ENCODE measurements at places on chromosomes 6 and 20.
A peak's percentile ranks its signal among the peaks of the same experiment; 100 is the strongest.

GRCh38 chr20:36304786-36305495, 1.2 kb upstream of the DLGAP4 start:
- DNase-seq = no peak

GRCh38 chr20:31603822-31604566, 1.1 kb upstream of the ID1 start:
- peak; percentile 74 for DNase-seq

DNA sequence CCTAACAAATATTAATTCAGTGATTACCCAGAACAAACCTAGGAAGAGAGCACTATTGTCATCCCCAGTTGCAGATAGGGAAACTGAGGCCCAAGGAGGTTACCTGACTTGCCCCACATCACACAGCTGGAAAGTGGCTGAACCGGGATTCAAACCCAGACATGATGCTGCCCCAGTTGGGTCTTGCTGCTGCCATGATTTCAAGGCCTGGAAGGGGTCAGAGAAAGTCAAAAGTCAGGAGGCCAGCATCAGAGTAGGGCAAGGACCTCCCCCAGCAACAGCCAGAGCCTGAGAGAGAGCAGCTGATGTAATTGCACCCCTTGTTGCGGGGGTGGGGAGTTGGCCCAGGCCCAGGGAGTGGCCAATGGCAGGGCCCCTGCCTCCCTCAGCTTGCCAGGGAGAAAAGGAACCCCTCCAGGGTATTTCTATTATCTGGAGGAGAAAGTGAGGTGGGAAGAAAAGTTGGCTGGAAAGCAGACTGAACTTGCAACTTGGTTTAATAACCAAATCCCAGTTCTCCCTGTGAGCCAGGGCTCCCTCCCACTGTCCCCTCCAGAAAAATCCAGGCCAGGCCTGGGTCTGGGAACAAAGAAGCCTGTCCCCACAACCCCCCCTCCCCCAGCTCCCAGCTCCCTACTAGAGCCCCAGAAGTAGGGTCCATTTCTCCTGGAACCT, 83.6 kb downstream of the MRPL14 start:
- DNase-seq = no peak

DNA sequence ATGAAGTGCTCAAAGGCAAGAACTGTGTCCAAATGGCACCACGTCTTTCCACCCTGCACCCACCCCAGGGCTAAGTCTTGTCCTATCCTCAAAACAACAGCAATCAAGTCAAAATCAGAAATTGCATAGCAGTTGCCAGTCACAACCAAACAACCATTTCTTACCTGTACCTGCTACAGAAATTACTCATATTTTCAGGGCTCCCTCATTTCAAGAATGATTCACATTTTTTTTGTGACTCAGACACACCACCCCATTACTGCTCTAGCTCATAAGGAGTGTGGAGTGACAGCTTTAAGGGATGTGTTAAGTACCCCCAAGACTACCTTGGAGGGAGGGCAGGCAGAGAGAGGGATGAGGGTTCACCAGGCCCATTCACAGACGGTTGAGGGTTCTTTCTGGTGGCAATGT, 111.7 kb downstream of the TRERF1 start:
- no peak for DNase-seq

DNA sequence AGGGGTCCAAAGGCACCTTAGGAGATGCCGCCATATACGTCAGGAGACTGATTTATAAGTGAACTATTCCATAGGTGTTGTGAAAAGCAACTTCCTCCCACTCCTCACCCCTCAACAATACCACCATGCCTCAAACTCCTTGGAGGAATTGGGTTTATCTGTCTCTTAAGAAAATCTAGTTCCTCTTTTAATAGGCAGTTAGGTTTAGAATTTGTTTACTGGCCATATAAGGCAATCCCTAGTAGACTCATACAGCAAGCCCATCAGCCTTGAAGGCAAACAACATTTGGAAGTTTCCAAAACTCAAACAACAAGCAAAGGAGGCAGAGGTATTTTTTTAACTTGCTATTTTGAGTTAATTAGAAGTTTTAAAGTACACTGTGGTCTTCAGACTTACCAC, 66.1 kb downstream of the PRND start:
- DNase-seq = no peak

- DNase-seq = no peak
Measured at GRCh38 chr6:132494954-132495353, 18.0 kb downstream of the STX7 start.

DNA sequence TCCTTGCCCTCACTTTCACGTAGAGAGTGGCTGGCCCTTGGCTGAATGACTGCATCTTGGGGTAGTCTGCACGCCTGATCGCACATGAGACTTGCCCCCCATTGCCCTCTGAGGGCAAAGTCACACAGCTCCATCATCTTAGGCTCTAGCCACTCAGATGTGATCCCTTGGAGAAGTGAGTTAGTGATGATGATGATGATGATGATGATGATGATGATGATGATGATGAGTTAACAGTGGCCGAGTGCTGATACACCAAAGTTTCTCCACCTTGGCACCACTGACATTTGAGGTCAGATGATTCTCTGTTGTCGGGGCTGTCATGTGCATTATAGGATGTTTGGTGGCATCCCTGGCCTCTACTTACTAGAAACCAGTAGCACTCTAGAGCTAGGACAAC, 84.0 kb downstream of the PREX1 start:
- no peak for DNase-seq

- DNase-seq = no peak
Measured at GRCh38 chr6:125834348-125834747, 43.6 kb downstream of the NCOA7 start.

DNA sequence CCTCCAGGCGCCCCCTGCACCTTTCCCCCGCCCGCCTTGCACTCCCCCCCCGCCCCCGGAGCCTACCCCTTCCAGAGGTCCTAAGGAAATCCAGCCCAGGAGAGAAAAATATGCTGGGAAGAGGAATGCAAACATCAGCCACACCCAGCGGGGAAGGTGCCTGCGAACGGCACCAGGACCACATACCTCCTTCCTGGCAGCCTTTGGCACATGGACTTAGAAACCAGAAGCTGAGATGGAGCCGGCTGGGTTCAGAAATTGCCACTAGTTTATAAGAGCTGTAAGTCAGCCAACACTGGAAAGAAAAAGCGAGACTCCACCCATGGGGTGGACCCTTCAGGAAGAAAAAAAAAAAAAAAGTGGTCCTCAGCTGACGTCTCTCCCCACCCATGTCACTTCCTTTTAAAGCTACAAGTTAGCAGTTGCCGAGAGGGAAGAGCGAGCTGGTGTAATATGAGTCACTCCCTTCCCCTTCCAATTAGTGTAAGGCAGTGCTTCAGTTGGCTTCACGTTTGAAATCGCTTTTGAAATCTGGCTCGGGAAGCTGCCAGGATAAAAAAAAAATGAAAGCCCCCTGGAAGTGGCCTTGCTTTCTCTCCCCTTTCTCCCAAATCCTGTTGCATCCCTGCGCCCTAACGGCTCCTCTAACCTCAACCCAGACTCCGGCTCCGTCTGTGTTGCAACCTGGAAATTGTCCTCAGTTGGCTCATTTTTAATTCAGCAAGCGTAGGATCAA, at the start of gene AGPAT4:
Gene AGPAT4 (minus strand): TSS at position 310 of the 736 bp plus-strand sequence. CDS start 41,848 bp downstream, outside the sequence.
- peak; percentile 48 for DNase-seq

DNA sequence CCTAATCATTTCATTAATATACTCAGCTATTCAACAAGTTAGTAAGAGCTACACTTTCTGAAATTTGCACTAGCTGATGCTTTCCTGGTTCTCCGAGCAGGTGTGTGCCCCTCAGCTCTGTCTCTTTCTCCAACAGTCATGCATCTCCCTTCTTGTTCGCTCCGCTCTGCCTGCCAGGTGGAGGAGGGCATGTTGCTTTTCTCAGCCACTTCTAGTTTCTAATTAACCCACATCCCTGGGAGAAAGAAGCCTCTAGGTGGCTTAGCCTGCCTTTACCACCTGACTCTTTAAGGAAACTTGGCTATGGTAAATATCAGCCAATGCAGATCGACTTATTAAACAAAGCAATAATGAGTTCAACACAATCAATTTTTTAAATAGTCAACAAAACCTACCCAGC, 34.2 kb downstream of the LRFN2 start:
- no peak for DNase-seq

DNA sequence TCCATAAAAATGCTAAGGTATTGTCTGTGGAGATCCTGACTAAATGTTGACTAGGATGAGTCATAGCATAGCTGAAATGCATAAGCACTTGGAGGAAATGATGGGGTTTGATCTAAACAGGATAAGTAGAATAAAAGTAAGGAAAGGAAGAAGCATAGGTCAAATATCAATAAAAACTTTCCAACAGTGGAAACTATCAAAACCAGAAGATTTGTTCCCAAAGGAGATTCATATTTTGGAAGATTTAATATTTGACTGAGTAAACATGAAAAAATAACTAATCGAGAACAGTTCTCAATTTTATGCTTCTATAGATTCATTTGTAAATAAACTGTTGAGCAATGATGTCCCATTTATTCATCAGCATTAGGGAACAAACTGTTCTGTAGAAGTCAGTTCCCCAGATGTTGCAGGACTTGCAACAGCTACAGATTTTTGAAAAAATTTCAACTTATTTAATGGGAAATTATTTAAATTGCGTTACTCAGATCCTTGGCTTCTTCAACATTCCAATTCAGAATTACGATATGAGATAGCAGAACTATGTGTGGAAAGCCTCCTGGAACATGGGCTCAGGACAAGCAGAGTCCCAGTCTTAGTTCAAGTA, 133.7 kb upstream of the TBX18 start:
- DNase-seq = no peak

- DNase-seq = no peak
Measured at GRCh38 chr6:30378290-30378937, 33.5 kb downstream of the RPP21 start.

DNA sequence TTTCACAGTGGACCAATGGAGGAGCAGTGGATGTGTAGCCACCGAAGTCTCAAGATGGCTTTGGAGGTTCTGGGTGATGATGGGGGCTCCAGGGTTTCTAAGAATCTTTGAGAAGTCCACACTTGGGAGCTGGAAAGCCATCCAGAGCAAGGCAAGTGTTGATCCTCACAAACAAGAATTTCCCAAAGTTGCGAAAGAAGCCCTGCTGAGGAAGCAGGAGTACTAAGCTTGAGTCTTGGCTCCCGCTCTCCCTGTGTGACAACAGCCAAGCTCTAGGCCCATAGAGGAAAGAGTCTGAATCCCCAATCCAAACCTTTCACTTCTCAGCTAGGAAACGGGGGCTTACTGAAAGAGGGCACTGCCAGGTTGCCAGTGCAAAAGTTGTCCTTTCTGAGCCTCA, 106.0 kb downstream of the EDN3 start:
- no peak for DNase-seq

DNA sequence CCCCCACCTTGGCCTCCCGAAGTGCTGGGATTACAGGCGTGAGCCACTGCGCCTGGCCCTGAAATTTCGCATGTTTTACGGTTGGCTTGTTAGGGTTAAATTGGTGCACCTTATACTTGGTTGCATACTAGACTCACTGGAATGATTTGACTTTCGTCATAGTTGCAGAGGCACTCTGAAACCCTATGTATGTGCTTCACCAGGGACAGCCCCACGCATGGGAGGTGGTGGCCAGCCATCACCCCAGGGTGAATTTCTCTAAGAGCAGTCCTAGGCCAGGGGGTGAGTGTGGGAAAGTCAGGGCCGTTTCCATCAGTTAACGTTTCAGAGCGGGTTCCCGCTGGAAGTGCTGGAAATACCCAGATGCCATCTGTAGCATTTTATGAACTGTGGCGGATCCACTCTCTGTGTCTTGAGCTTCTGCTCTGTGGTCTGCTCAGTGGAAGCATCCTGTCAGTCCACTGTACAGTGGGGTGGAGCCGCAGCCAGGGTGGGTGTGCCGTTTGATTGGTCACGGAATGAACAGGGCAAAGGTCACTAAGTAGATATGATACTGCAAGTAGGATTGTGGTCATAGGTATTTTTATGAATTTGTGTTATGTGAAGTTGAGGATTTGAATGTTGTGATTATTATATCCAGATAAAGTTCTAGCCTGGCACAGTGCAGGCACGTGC, 13.2 kb downstream of the DNAJC5 start:
- no peak for DNase-seq

DNA sequence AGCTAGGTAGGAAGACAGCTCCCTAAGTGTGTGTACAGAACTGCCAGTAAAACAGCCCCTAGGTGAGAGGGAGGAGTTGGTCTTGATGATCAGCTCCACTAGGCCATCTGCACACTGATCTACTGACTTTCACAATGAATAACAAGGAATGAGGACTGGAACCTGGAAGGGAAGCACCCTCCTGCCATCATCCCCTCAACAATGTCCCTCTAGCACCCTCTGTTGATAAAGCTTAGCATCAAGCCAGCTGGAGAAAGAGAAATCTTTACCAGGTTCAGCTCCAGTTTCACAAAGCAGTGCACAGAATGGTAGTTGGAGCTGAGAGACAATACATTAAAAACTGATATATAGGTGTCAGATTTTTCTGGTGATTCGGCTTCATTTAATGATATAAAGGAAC, 57.2 kb upstream of the IRAK1BP1 start:
- DNase-seq = no peak

DNA sequence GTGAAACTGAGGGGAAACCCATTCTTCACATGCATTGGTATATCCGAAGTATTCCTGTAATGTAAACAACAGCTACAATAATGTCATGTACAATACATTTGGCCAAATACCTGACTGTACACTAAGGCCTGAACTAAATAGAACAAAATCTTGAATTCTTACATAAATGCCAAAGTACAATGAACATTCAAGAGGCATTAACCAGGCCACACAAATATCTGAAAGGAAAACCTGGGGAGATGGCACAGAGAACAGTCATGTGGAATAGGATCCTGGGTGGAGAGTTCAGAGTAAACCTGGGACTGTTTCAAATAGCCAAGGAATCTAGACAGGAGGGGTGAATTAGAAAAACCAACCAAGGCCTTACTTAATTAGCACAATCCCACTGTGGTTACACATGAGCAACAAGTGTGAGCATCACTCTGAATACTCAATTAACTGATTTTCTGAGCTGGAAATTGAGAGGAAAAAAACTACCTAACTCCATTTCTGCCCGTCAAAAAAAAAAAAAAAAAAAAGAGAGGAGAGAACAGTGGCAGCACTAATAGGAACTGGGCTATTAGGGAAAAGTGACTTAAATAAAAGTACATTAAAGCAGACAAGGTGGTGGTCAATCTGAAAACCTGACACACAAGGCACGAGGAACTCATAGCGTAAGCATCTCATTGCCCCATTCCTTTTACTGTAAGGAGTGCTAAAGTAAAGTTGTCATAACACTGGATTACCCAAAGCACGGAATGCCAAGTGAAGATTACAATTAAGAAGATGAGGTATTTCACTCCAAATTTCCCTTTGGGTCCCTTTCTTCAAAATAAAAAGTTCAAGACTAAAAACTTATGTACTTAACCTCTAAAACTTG, 10.9 kb downstream of the SNX5 start:
- no peak for DNase-seq

DNA sequence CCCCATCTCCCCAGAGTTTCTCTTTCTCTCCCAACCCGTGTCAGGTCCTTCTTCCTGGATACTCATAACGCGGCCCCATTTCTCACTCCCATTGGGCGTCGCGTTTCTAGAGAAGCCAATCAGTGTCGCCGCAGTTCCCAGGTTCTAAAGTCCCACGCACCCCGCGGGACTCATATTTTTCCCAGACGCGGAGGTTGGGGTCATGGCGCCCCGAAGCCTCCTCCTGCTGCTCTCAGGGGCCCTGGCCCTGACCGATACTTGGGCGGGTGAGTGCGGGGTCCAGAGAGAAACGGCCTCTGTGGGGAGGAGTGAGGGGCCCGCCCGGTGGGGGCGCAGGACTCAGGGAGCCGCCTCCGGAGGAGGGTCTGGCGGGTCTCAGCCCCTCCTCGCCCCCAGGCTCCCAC, at the start of gene HLA-F:
Gene HLA-F (plus strand): TSS at position 173 of the 404 bp plus-strand sequence. CDS start 30 bp downstream, at position 203.
- DNase-seq = peak; percentile 87

GRCh38 chr6:137921823-137922222, 54.8 kb downstream of the TNFAIP3 start:
- no peak for DNase-seq

All from effector CD8-positive, alpha-beta T cell (primary cell).